NCI-H460 (cell line): ENCODE measurements at places on chromosomes 5 and 9.

DNA sequence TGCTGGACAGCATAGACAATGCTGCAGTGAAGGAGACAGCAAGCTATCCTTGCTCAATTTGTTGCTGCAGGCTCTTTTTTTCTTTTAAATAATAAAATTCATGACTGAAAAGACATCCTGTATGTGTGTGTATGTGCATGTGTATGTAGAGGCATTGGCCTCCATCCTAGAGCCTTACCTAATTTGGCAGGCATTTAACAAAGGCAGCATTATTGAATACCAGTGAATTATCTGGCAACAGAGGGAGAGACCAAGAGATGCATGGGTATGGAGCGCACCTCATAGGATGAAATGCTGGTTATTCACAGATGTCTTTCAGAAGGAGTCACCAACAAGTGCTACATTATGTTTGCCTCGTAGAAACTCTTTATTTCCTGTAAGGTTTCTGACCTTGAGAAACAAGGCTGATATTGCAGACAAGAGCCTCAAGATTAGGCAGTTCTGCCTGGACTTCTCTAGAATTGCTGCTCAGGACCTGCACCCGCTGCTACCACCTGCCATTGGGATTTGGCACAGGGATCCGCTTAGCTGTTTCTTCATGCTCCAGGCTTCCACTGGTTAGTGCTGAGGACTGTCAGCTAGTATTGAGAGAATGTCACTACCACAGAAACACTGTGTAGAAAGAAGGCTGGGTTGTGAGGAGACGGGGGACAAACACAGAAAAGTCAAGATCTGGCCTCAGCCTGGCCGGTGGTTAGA lies 247.7 kb upstream of the RFX3 start:
- DNase-seq, result no peak

DNA sequence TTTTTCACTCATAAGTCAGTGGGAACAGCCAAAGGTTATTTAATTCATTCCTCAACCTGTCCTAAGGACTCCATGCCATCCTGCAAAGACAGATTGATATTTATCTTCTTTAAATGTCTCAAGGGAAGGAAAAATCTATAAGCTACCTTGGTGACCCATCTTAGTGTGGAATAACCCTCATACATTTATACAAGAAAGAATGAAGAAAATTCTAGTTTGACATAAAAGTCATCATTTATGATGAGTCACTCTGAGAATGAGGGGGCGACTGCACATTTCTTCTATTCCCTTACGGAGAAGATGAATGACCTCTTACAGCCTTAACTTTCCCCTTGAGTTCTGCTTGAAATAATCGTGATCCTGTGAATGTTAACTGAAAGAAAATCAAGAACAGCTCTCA lies 26.8 kb upstream of the NUDT12 start:
- no peak for DNase-seq

DNA sequence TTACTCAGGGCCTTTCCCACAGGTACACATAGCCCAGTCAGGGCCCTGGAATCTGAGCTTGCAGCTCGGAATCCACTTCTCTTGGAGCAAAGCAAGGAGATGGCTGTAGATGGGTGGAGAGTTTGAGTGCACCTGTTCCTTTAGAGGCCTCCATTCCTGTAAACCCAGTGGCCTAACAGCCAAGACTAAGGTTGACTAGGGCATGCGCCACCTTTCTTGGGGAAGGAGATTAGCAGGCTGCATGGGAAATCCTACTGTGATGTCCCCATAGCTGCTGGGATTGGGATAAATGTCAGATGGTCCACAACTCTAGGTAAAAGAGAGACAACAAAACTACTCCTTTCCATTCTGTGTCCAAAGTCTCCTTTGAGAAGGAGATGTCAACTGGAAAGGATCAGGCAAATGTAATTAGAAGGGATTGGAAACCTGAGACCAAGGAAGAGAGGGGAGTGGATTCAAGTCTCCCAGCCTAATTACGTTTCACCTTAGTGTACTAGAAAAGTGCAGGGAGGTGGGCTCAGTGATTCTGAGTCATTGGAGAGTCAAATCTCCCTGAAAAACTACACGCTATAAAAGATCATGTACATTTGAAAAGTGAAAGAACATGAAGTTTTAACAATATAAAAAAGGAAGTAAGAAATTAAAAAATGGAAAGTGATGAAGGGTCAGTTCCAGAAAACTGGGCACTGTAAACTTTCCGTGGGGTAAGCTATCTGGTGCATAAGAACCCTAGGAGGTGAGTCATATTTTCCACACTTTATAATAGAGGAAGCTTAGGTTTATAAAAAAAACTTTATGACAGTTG lies 104.2 kb downstream of the SEC61B start:
- no peak for DNase-seq

- no peak for DNase-seq
Measured at GRCh38 chr5:135315386-135315785, 83.6 kb downstream of the MACROH2A1 start.

- DNase-seq, result no peak
Measured at GRCh38 chr5:156186760-156187159, 140.2 kb upstream of the SGCD start.

- DNase-seq, result no peak
Measured at GRCh38 chr5:135625061-135625460, 46.3 kb upstream of the CXCL14 start.

DNA sequence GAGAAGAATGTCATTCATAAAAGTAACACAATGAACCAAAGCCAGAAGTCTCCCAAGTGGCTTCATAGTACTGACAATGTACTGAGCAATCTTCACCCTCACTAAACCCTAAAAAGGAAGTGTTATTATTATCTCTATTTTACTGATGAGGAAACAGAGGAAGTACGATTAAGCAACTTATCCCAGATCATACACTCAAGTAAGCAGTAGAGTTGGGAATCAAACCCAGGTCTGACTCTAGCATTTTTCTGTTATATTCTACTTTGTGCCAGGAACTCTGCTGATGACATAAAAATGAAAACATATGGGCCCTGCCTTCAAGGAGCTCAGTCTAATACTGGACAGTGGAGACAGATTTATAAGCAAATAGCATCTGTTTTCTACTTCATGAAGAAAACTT lies 109.2 kb downstream of the RAPGEF6 start:
- no peak for DNase-seq

GRCh38 chr5:116025866-116026265 lies 6.4 kb upstream of the ARL14EPL start:
- DNase-seq, result no peak

DNA sequence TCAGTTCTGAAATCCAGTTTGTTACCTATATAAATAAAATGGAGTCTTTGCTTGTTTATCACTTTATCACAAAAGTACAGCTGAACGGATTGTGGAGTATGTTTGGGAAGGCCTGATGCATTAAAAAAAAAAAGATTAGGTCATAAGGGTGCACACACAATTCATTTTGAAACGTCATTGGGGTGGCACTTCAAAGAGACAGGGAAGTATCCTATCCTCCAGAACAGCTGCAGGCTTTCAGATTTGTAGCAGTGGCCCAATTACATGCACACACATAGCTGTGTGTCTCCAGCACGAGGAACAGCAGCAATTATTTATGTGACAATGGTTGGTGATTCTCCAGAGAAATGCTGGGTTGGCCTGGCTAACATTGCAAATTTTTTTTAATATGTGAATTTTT lies 46.8 kb upstream of the FER start:
- DNase-seq, result no peak

DNA sequence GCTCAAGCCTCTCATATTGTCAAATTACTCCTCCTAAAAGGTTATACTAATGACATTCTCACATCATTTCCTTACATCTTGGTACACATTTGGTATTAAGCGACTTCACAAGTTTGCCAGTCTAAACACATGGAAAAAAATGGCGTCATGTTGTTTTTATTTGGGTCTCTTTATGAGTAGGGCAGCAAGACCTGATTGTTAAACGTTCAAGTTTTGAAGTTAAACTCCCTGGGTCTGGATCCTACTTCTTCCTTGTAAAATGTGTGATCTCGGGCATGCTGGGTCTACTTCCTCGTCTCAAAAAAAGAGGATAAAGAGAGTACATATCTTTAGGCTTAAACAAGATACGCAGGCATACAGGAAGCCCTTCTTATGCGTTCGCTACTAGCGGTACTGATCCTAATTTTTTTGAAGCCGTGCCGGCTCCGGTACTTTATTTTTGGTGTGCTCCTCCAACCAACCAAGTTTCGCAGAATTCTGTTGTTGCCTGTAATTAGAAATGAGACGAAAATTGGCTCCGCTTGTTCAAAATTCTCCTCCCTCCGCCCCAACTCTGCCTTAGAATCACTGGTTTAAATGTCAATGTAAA lies 596 bp upstream of the CDC37L1 start:
- DNase-seq, result peak; percentile 21

- DNase-seq, result no peak
Measured at GRCh38 chr9:29625292-29625731, 2052.0 kb upstream of the C9orf72 start.

GRCh38 chr5:16492398-16493140 lies 27.0 kb upstream of the ZNF622 start:
- DNase-seq, result no peak
